ENCODE measurements at places on chromosomes 13 and 19. TPM values are rescaled to one million over a fixed set of nuclear protein-coding genes. Genes with fewer than 3 reads are reported as not detected.

The ZNF724 gene
- total RNA-seq, result 0.42 TPM

The RGL3 gene
- 1.2 TPM for total RNA-seq

The ALOX5AP gene
- total RNA-seq, result 48.2 TPM

The PRSS57 gene
- not detected for total RNA-seq

The PTGER1 gene
- 1.8 TPM for total RNA-seq

GRCh38 chr13:64428196-64428595, 2801.9 kb downstream of the PCDH9 start:
- DNase-seq, result no peak

DNA sequence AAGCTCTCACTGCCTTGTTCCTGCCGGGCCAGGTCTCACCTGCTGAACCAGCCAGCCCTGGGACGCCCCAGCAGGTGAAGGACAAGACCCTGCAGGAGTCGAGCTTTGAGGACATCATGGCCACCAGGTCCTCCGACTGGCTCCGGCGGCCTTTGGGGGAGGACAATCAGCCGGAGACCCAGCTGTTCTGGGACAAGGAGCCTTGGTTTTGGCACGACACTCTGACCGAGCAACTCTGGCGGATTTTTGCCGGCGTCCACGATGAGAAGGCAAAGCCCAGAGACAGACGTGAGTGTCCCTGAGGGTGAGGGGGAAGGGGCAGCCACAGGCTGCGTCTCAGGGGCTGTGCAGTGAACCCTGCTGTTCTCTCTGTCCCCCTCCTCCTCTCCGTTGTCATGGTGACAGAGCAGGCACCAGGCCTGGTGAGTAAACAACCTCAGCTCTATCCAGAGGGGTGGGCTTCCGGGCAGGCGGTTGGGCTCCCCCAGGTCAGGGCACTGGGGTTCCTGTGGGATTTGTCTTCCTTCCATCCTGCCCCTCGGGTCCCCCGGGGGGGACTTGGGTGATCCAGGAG, 9.7 kb downstream of the TLE6 start:
- DNase-seq, result no peak

GRCh38 chr19:53010494-53010893, 3.2 kb upstream of the ERVV-1 start:
- DNase-seq, result no peak
